Activated gamma-delta T cell treated with anti-CD3 and anti-CD28 coated beads, Interleukin-2, amount 50 U/mL, for 16 hours (primary cell): ENCODE measurements at places on chromosomes 16 and 17.

DNA sequence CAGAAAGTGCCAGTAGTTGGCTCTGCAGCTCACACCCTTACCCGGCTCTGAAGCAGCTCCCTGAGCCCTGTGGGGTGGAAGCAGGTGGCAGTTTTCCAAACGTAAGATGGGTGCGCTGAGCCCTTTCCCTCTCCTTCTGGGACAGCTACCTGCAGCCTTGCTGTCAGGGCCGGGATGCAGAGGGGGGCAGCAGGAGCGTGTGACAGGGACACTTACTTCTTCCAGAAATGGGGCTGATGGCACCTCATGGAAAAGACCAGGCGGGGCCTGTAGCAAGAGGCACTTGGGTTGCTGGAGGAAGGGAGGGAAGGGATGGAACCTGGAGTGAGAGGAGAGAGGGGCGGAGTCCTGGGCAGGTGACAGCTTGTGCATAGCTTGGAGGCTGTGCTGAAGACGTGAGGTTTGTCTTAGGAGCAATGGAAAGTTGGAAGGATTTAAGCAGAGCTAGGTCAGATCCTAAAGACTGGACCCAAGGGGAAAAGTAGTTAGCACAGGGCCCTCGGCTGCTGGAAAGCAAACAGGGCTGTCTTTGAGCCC is 216.8 kb upstream of the RPL38 start:
- DNase-seq: no peak

GRCh38 chr17:65037157-65037556 is 19.4 kb downstream of the GNA13 start:
- DNase-seq: no peak

GRCh38 chr16:57041182-57042156 is 50.9 kb upstream of the CPNE2 start:
- DNase-seq: peak; percentile 86

DNA sequence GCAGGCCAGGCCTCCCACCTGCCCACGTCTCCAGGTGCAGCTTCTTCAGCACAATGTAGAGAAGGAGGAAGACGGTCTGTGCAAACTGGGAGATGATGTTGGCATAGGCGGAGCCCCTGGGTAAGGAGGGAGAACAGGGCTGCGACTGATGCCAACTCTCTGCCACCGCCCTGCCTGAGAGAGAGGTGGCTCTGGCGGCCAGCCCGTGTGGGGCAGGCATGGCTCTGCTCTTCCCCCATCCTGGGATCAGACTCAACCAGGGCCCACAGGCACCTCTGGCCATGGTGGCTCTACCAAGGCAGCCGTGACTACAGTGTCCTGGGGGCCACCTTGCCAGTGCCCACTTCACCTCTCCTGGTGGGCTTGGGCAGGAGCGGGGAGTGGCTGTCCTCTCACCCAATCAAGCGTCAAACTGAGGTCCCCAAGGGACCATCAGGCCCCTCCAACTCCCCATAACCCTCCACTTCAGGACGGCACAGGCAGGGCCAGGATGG is 8.6 kb downstream of the SLC47A2 start:
- no peak for DNase-seq

DNA sequence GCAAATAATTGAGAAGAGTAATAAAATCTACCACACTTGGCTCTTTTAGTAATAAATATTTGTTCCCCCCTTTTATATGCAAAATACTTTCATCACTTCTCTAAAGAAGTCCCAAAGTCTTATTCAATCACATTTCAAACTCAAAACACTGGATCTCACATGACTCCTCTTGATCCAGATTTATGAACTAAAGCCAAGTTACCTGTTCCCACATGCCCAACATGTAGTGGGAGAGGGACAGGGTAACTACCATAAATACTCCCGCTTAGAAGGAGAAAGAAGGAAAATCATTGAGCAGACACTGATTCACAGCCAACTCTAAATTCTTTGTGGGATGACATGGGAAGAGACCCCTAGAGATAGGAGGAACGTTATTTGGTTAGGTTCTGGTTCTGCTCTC is 64.9 kb upstream of the PMFBP1 start:
- no peak for DNase-seq

DNA sequence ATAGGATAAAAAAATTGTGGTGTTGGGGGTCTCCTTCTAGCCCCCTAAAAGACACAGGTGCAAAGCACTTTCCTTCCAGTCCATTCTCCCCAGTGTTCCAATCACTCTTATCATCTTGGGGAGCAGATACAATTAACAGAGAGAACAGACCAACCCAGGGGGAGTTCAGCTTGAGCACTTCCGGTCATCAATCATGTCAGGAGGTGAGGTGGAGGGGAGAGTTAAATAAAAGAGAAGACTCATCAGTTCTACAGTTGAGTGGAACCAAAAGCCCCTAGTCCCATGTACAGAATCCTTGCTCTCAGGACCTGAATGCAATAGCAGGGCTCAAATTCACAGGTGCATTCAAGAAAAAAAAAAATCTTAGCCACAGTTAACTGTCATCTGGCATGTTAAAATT is 122.3 kb downstream of the DYNLRB2 start:
- no peak for DNase-seq
